Omental fat pad (tissue), 4 donors: ENCODE measurements at places on chromosomes 7 and 10.

DNA sequence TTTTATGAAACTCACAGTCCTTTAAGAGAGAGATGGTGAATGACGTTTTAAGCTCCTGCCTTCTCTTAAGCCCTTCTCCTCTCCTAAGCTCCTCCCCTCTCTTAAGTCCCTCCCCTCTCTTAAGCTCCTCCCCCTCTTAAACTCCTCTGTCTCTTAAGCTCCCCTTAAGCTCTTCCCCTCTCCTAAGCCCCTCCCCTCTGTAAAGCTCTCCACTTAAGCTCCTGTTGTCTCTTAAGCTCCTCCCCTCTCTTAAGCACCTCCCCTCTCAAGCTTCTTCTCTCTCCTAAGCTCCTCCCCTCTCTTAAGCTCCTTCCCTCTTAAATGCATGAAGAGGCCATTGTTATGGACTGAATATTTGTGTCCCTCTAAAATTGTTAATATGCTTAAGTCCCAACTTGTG lies 1180.6 kb upstream of the AUTS2 start:
- no peak for DNase-seq

- DNase-seq: no peak
Measured at GRCh38 chr7:80603940-80604339, 34.5 kb upstream of the CD36 start.

DNA sequence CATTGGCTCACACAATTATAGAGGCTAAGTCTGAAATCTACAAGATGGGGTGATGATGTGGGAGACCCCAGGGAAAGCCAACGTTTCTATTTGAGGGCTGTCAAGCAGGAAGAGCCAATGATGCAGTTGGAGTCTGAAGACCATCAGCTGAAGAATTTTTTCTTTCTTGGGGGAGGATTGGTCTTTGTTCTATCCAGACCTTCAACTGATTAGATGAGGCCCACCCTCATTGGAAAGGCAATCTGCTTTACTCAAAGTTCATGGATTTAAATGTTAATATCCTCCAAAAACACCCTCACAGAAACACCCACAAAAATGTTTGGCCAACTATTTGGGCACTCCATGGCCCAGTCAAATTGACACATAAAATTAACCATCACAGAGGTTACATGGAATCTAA lies 44.3 kb upstream of the DNAJC1 start:
- no peak for DNase-seq

DNA sequence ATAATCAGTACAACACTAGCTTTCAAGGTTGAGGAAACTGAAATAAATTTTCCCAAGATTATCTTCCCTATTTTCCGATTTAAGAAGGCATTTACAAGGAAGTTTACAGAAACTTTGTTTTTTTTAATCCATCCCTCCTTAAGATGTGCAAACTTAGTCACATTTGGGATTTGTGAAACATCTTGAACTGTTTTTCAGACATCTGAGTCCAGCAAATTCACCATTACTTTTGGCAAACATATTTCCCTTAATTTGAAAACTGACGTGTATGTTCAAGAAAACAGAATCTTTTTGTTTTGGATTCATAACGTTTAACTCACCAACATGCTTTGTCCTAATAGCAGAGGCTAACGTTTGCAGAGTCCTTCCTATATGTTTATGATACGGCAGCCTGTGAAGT lies 19.5 kb downstream of the GLI3 start:
- DNase-seq: no peak

DNA sequence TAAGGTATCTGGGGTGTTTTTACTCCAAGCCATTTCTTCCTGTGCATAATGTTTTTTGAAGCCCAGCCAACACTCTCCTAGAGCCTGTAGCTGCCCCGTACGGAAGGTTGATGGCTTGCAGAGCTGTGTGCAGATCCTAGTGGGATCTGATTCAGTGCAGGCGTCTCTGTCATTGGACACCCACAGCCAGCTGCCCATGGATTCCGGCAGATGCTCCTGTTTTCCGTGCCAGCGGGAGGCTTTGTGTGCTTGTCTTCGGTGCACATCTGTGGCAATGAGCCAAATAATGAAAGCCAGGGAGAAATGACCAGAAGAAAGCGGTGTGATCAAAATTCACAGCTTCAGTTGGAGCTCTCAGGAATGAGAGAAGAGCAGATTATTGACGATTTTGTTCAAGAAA lies 426.4 kb downstream of the TYW1 start:
- no peak for DNase-seq

GRCh38 chr7:44335184-44335583 lies 9.8 kb upstream of the CAMK2B start:
- DNase-seq: no peak

DNA sequence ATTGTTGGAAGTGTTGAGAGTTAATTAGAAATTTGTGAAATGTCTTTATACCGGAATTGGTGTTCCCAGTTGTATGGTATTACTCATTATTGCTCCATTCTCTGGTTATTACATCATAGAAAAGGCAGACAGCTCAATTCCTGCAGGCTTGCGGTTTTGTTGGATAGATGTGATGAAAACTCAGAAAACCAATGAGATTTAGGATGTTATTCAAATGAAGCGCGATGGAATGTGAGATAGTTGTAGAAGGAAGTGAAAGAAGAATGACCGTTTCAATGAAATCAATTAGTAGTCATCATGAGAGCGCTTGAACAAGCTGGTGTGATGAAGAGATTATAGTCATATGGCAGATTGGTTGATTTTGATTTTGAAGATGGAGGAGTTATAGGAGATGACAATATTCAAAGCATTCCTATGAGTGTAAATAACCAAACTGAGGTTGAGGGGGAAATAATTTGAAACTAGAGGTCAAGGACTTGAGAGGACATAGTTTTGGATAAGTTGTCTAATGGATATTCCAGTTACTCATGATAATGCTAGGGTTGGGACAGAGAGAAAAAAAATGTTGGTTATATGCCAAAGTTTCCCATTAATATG lies 991.5 kb downstream of the NRG3 start:
- DNase-seq: no peak

DNA sequence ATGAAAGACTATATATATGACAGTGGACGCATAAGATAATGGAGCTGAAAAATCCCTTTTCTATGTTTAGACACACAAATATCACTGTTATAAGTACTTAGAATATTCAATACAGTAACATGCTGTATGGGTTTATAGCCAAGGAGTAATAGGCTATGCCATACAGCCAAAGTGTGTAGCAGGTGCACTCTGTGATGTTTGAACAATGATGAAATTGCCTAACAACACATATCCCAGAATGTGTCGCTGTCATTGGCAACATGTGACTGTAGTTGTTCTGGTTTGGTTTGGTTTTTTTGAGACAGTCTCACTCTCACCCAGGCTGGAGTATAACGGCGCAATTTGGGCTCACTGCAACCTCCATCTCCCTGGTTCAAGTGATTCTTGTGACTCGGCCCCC lies 26.1 kb downstream of the NOM1 start:
- DNase-seq: no peak

GRCh38 chr7:80347173-80347572 lies 164.7 kb downstream of the GNAT3 start:
- DNase-seq: no peak

DNA sequence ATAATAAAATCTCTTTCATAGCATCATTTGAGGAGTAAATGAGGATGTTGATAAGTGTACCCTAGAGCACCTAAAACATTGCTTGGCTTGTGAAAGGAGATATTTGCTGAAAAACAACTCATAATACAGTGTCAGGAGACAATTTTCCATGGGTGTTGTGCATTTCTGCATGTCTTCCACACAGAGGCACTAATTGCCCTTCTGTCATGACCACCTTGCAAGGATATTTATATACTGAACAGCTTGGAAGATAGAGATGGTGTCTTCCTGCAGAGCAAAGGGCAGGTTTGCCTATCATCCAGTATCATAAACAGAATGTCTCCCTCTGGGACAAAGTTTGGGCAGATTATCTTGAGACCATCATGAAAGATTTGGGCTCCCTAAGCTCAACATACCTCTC lies 495.2 kb upstream of the LRRN3 start:
- DNase-seq: no peak

DNA sequence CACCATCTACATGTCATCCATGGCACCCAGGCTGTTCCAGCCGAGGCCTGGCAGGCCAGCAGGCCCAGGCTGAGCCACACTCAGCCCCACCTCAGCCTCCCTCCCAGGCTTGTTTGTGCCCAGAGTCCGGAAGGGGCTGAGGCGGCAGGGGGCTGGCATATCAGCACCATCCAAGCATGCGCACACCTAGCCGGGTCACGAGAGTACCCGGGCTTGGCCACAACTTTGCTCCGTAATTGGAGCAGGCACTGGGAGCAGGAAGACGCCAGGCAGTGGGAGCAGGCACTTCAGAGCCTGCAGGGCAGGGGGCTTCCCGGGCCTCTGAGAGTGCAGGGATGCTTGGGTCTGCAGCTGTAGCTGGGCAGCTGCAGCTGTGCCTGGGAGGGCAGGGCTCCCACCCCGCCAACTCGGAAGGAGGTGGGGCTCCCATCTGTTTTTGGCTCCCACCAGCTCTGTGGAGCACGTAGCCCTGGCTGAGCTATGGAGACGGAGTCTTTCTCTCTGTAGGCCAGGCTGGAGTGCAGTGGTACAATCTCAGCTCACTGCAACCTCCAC lies 15.2 kb upstream of the TSPAN15 start:
- DNase-seq: no peak

DNA sequence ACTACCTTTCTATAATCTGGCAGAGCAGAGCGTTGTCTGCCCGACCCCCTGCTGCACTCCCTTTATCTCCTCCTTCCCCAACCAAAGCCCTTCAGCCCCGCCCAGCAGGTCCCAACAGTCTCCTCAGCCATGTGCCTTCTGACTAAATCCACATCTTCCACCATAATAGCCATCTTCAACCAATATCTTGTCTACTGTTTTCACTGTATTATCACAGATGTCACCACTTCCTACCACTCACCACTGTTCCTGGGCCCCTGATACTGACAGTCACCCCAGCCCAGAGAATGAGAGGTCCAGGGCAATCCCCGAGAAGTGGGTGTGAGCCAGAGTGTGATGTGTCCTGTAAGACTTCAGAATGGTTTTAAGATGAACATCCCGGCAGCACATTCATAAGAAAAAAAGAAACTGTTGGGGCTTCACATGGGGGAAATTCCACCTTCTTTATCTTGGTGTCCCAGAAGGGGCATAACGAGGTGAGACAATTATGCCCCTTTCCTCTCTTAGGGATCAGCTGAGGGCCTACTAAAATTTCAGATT lies 25.3 kb downstream of the CCDC6 start:
- DNase-seq: no peak

- DNase-seq: no peak
Measured at GRCh38 chr7:26705567-26705966, 158.8 kb downstream of the SKAP2 start.

GRCh38 chr10:1403508-1404322 lies 333.6 kb downstream of the ADARB2 start:
- DNase-seq: no peak

DNA sequence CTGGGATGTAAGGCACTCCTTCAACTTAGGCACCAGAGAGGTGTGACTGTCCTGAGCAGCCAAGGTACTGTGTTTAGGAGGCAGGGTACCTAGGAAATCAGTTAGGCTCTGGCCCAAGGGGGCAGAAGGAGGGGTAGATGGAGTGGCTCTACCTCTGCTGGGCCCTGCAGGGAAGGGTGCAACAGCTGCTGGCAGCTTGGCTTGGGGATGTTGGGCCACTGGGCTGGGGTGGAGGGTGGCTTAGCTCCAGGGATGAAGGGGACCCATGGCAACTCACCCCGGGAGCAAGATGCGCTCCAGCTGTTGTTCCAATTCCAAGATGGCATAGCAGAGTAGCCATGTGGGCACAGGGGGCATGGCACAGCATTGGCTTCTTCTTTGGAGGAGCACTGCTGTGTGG lies 42.1 kb downstream of the NEURL1 start:
- no peak for DNase-seq

DNA sequence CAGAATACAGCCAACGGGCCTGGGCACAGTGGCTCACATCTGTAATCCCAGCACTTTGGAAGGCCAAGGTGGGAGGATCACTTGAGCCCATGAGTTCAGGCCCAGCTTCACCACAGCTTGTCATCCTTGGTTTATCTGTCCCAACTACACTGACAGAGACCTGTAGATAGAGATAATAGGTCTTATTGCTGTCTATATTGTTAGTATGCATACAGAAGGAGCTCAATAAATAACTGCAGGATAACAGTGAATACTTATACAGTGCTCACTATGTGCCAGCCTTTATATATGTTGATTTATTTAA lies 1.3 kb downstream of the CNPY4 start:
- DNase-seq: no peak

- DNase-seq: no peak
Measured at GRCh38 chr10:6671976-6672375, 91.9 kb upstream of the PRKCQ start.

GRCh38 chr10:114615600-114616007 lies 42.5 kb downstream of the ABLIM1 start:
- no peak for DNase-seq

GRCh38 chr7:94206295-94206694 lies 188.4 kb upstream of the COL1A2 start:
- DNase-seq: no peak

DNA sequence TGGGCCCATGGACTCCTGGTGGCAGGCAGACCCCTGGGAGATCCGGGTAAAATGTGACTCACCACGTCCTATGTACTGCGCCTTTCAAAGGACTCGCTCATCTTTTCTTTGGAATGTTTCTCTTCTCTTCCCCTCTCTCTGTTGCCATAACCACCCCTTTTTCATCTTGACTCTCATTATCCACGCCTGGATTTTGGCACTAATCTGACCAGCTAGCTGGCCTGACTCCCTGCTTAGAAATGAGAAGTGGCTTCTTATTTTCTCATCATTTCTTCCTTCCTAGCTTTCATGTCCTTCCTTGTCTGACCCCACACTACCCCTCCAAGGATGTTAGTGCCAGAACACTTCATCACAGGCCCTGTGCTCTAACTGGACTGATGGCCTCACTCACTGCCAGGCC lies 98.0 kb upstream of the FAM171A1 start:
- no peak for DNase-seq

DNA sequence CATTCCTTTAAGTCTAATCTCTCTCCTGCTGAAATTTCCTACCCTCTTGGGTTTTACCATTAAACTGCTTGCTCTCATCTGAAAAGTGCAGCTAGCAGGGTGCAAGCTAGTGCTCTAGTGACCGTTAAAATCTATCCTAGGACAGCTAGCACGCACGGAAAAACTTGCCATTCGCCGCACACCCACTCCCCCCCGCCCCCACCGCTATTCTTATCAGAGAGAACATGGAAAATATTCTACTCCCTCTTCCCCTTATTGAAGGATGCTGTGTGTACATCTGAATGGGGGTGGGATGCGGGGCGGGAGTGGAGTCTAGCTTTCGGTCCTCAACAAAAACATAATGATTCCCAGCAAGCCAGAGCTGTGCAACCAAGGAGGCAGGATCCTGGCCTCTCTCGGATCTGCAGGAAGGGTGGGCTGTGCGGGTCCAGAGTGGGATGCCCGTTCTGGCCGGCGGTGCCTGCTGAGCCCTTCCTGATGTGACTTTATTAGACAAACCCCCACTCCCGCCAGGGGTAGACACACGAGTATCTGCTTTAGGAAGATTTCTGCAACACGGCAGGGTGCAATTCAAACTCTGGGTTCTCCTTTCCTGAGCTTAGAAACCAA lies 1.1 kb upstream of the ADRA2A start:
- DNase-seq: no peak

GRCh38 chr10:33010132-33011037 lies 52.4 kb upstream of the ITGB1 start:
- no peak for DNase-seq
